Fibroblast of villous mesenchyme (primary cell): ENCODE measurements at places on chromosomes 12 and 14. TPM values are rescaled to one million over a fixed set of nuclear protein-coding genes. Genes with fewer than 3 reads are reported as not detected.

The ANKRD33 gene
- total RNA-seq, result not detected in 2 replicates

The CCDC38 gene
- total RNA-seq, result not detected in 2 replicates

The CCDC198 gene
- not detected in 2 replicates for total RNA-seq

The STAT2 gene
- 232 and 296 TPM in 2 replicates for total RNA-seq

The APOF gene
- not detected in 2 replicates for total RNA-seq

The TSPAN11 gene
- 0.32 and 0.43 TPM in 2 replicates for total RNA-seq

The TAS2R9 gene
- total RNA-seq, result not detected in 2 replicates

The KLHL33 gene
- under 0.01 and 0.43 TPM in 2 replicates for total RNA-seq

The FMNL3 gene
- 22.5 and 28.7 TPM in 2 replicates for total RNA-seq

The SLC17A8 gene
- not detected in 2 replicates for total RNA-seq

The PPP4R3A gene
- total RNA-seq, result 43.5 and 65.2 TPM in 2 replicates

The NDUFA9 gene
- total RNA-seq, result 33.2 and 54.0 TPM in 2 replicates

The KRT72 gene
- not detected in 2 replicates for total RNA-seq

The KRT79 gene
- total RNA-seq, result not detected in 2 replicates

The PTPN21 gene
- total RNA-seq, result 14.2 TPM in 2 replicates

The ERP27 gene
- not detected in 2 replicates for total RNA-seq

The DCTN2 gene
- total RNA-seq, result 111 and 120 TPM in 2 replicates

The USP5 gene
- 91.5 and 96.7 TPM in 2 replicates for total RNA-seq

The ZC2HC1C gene
- total RNA-seq, result 0.64 and 2.2 TPM in 2 replicates

The ERO1A gene
- total RNA-seq, result 49.7 and 52.8 TPM in 2 replicates

The PTCSC3 gene
- total RNA-seq, result not detected in 2 replicates

The RAP1B gene
- 125 and 155 TPM in 2 replicates for total RNA-seq

The AMN gene
- under 0.01 and 0.43 TPM in 2 replicates for total RNA-seq

The VRTN gene
- total RNA-seq, result not detected in 2 replicates

The TTC6 gene
- under 0.01 TPM in 2 replicates for total RNA-seq

The CCDC177 gene
- total RNA-seq, result not detected in 2 replicates

The RPL10L gene
- 0.43 TPM in 1 of 2 replicates, not detected in the other for total RNA-seq

The CAPZA3 gene
- not detected in 2 replicates for total RNA-seq

The VAMP1 gene
- total RNA-seq, result 3.2 and 13.4 TPM in 2 replicates

The ANGEL1 gene
- 6.8 and 10.4 TPM in 2 replicates for total RNA-seq

The OTUB2 gene
- total RNA-seq, result 0.97 and 1.3 TPM in 2 replicates
